ENCODE measurements at places on chromosomes 16 and 17.
A peak's percentile ranks its signal among the peaks of the same experiment; 100 is the strongest.

DNA sequence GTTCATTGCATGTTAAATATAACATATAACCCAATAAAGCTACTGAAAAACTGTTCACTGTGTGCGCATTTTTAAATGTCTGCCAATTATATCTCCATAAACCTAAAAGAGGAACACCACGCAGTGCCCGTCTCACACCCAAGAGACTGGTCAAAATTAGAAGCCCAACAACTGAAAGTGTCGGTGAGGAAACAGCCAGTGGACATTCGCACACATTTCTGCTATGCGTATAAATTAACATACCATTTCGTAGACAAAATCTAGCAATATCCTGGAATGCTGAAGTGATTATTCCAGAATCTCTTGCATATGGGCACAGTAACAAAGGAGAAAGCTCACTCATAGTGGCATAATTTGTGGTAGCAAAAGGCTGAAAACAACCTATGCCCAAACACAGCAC is 55.9 kb downstream of the CPPED1 start:
- DNase-seq = no peak

DNA sequence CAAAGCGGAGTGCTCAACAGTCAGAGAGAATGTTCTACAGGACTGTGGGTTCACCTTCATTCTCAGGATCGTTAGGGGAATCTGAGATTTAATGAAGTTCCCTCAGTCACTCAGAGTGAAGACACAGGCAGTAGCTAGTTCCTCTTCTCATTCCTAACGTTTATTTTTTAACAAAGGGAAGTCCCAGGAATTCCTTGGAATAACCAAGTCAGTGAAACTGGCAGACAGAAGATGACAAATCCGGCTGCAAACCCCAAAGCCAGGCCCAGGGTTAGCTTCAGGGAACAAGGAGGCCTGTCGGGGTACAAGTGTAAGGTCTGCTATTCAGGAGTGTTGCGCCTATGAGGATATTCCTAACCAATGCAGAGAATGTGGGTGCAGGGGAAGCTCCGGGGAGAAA is 42.0 kb downstream of the COTL1 start:
- DNase-seq = no peak

DNA sequence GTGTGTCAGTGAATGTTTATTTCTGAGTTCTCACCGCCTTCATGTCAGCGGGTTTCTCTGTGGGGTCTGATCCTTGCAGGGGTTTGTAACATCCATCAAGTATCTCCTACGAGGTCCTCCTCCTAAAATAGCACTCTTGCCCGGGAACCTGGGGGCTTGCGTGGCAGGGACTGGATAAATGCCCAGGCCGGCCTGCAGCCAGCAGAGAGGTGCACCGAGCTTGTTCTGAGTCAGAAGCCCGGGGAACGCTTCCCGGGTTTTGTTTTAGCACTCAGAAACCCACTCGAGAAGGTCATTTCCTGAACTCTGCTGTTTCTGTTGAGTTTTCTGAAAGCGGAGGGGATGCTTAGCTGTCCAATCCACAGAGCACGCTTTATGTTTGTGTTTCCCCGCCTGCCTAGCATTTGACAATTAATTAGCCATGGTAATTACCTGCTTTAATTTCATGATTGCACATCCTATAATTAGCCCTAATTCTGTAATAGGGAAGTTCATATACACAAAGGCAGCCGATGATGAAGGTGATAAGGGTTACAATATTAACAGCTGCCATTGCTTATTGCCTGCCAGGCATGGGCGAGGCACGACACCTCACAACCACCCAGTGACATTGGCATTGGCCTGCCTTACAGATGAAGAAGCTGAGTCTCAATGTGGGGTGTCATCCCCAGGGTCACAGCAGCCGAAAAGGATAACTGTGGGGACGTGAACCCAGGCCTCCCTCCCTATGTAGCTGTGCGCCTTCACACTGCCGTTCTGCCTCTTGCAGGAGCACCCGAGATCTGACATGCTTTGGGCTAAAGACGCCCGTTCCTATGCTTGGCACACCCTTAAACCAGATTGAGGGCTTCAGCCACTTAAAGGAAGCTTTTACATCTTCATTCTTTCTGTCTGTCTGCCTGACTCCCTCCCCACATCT is 333.1 kb downstream of the CPPED1 start:
- no peak for DNase-seq

GRCh38 chr16:9016824-9017223 is 53.1 kb upstream of the USP7 start:
- DNase-seq = no peak

GRCh38 chr16:80841231-80841630 is 36.8 kb upstream of the CDYL2 start:
- no peak for DNase-seq

DNA sequence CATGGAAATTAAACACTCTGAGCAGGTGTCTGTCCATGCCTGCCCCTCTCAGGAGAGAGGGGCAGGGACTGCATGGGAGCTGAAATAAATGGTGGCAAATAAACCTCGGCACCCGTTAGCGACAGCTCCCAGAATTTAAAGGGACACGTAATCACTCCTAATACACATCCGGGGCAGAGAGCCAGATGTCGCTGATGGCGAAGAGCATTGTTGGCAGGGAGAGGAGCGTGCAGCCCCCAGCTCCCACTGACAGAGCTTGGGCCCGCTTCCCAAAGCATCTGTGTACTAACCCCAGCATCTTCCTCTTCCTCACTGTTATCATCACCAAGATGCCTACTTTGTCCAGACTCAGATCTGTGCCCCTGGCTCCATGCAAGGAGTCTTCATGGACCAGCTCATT is 85.8 kb downstream of the IRX5 start:
- no peak for DNase-seq

- DNase-seq = no peak
Observed at GRCh38 chr17:64064331-64064730, 43.9 kb upstream of the ICAM2 start.

GRCh38 chr16:78189121-78189520 is 89.7 kb downstream of the WWOX start:
- DNase-seq = no peak

DNA sequence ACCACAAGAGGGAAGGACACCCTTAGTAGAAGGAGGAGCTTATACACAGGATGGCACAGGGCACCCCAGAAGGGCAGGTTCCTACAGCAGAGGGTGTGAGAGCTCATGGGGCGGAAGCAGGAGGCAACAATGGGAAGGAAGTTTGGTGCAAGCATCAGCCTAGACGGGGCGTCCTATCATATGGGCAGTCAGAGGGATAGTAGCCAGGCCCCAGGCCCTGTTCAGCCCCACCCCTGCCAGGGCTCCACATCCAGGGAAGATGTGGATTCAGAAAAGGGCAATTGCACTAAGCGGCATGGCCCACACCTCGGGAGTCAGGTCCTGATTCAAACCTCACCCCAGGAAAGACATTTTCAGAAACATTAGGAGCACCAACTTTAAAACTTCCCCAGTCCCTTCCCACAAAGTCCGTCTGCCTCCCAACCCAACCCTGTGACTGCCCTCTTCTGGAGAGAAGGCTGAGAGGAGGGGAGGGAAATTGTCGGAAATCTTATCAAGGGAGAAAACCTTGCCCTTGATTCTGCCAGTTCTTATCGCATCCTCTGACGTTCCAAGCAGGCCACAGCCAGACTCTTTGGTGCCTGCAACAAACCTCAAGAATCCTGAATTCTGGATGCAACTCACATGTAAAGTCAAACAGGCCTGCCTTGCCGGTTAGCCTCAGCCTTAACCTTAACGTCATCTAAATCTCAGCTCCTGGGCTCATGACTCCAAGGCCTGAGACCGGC is 198.8 kb upstream of the CDH5 start:
- no peak for DNase-seq

GRCh38 chr17:8995711-8996110 is 25.6 kb upstream of the NTN1 start:
- DNase-seq = no peak

DNA sequence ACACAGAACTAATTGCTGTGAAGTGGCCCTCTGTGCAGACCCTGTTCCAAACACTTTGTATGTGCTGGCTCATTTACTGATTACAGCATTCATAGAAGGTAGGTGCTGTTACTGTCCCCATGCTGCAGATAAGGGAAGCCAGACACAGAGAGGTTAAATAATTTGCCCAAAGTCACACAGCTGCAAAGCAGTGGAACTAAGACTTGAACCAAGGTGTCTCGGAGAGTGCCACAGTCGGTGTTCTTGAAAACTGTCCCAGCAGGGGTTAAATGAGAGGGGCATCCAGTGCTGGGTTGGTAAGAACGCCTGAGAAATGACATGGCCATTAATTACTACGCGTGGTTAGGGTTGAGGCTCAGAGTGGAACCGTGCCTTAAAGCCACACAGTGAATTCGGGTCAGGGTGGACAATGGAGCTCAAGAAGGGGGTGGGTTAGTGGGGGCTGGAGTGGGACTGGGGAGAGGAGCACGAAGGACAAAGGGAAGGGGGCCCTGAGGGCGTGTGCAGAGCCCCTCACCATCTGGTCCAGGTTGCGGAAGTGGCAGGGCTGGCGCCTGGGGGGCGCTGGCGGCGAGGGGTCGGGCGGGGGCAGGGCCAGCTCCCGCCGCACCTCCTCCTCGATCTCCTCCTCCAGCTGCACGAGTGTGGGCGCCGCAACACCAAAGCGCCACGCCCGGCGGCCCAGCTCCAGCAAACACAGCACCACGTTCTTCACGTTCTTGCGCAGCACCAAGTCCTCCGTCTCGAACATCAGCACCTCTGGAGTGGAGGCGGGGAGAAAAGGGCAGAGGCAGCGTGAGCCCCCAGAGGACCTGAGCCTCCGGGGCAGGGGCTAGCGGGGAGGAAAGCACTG is 3.3 kb downstream of the GAS2L2 start:
- DNase-seq = peak; percentile 30

DNA sequence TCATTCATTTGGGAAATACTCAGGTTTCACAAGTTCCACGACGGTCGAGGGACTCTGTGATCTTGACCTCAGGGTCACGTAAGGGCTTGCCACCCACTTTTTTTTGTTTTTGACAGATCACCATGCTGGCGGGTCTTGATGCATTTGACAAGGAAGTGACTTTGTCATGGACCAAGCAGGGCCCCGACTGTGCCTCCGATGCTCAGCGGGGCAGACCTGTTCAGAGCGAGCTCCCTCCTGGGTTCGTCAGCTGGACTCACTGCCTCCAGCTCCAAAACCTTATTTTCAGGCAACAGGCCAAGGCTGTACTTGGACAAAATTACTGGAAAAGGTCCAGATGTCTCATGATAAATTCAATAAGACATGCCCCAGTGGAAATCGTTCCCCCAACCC is 9.0 kb upstream of the CLEC18A start:
- no peak for DNase-seq

DNA sequence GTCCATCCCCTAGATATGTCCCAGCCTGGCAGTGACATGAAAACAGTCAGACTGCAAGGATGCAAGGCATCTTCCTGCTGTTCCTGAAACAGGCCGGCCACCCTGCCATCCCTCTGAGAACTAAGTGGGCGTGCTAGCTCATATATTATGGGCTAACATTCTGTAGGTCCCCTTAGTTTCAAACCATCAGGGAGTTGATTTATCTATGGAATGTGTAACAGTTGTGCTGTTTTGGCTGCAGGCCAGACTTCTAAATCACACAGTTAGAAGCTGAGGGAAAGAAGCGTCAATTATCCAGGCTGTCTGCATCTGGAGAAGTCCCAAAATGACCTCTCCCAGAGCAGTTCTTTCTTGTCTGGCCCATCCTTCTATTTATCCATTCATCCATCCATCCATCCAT is 102.7 kb upstream of the DNAH9 start:
- DNase-seq = no peak

DNA sequence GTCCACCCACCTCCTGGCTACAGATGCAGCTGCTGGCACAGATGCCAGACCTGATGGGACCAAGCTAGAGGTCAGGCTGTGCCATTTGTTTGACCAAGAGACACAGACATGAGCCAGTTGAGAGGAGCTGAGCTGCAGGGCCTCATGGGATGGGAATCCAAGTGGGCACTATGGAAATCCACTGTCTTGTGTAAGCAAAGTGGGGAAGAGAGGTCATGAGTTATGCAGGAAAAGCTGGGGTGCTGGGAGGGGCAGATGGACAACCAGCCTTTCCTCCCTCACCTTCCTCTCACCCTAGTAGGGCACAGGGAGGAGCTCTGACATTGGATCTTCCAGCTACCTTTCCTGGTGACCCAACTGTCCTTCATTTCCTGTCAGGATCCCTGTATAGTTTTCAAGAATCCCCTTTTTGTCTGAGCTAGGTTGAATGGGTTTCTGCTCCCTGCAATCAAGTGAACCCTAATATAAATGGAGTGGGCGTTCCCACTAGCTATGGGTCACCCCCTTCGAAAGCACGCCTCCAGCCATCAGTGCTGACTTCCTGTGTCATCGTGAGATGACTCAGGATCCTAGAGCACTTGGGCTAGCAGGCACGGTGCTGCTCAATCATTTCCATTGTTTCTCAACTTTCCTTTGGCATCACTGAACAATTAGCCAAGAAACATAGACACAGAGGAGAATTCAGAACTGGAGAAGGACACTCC is 13.6 kb downstream of the ATPAF2 start:
- DNase-seq = peak; percentile 49

DNA sequence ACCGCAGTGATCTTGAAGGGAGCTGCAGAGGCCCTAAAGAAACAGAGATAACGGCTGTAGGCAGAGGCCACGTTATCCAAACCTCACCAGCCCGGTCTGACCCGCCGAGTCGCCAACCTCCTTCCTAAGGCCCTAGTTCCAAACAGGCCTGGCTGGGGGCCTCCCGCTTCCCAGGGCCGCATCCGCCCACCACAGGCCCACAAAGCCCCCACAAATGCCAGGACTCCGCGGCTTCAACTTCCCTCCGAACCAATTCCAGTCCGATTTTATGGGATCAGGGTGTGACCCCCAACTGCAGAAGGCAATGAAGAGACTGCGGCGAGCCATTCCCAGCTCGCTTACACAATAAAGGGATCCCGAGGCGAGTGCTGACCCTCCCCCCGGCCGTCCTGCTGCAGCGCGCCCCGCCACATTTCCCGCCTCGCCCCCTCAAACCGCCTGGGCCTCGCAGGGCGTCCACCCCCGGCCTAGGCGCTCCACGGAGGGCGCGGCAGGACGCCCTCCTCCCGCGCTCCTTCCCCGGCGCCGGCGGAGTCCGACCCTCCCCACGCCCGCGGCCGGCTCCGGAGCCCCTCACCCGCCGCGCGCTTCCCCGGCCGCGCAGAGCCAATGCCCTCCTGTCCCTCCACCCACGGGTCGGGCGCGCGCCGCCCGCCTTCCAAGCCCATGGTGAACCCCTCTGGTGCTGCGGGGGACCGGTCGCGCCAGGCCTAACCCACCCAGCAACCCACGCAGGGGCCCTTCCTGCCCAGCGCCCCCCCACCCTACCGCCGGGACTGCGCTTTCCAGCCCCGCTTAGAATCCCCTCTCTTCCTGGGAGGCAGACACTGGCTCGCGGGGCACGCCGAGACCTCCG is 926 bp downstream of the MYH10 start:
- peak; percentile 46 for DNase-seq

GRCh38 chr16:53817812-53818550 is 114.0 kb downstream of the FTO start:
- DNase-seq = no peak

- DNase-seq = peak; percentile 84
Observed at GRCh38 chr16:77211880-77212740, 12.9 kb downstream of the SYCE1L start.

GRCh38 chr17:6195123-6195522 is 124.9 kb downstream of the WSCD1 start:
- DNase-seq = no peak

GRCh38 chr17:19763416-19763815 is 15.3 kb upstream of the ALDH3A1 start:
- DNase-seq = no peak
